ENCODE measurements at places on chromosomes 12 and 14.

- no peak for DNase-seq
These were observed 164.7 kb downstream of the ADGRD1 start for GRCh38 chr12:131118371-131118770.

- DNase-seq = no peak
These were observed 42.0 kb upstream of the TSPAN9 start for GRCh38 chr12:3035171-3035570.

GRCh38 chr12:99809909-99810308 is 162.4 kb downstream of the GARIN6 start:
- DNase-seq = no peak

DNA sequence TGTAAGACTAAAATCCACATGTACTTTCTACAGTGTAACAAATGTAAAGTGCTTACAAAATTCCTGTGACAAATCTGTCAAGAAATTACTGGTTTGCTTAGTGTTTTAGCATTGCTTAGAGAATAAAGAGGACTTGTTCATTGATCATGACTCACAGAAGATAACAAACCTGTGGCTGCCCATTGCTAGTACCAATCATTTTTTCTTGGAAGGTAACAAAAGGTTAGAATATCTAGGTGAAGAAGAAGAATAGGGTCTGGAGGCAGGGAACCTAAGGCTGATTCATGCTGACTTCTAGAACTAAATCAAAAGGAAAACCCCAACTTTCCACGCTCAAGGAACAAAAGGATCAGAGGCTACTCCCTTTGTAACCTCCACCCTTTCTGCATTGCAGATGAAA is 232.7 kb upstream of the ABCD2 start:
- DNase-seq = no peak

All from NCI-H1930 (cell line).